HL-60 (cell line): ENCODE measurements at places on chromosomes 5 and 9.

DNA sequence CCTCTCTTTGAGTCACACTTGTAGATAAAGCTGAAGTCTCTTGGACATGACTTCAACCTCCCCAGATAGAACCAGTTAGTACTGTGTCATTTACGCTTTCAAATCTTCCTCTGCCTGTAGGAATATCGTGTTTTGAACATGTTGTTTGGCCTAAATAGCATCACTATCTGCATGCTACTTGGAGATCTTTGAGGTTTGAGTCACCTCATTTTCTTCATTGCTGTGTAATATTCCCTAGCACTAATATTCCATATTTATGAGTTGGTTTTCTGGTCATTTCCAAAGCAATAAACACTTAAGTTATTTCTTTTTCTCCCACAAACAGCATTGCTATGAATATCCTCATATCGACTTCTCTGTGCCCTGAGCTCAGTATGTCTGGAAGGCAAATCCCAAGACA is 100.3 kb downstream of the ROR2 start:
- DNase-seq: no peak

DNA sequence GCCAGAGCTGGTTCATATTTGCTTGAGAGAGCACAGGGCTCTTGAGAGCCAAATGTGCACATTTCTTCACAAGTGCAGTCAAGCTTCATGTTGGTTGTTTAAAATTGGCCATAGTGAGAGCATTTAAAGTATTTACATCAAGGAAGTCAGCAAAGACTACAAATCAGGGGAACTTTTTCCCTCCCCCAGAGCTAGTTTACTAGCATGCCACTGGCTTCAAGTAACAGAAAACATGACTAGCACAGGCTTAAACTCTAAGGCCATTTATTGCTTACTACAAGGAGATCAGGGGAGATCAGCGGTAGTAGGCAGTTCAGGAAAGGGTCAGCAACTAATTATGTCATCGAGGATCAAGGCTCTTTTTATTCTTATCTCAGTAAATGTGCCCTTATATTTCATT is 11.0 kb upstream of the CCDC171 start:
- DNase-seq: no peak

DNA sequence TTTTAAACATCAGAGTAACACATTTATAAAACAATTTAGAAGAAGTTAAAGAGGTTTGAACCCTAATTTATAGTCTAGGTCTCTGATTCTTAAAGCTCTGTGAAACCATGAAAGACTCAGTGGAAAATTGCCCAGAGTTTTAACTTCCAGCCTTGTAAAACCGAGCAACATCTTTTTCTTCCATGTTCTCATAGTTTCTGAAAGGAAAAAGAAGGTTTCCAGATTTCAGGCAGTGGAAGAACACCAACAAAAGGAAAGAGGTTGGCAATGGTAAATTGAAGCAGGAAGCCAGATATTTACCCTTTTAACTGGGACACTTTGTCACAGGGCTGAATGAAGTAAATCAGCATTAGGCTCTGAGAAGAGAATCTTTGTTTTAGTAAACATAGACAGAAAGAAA is 1999.3 kb downstream of the MAT2B start:
- DNase-seq: no peak

GRCh38 chr9:76216161-76216649 is 178.0 kb downstream of the RFK start:
- DNase-seq: peak; percentile 24

DNA sequence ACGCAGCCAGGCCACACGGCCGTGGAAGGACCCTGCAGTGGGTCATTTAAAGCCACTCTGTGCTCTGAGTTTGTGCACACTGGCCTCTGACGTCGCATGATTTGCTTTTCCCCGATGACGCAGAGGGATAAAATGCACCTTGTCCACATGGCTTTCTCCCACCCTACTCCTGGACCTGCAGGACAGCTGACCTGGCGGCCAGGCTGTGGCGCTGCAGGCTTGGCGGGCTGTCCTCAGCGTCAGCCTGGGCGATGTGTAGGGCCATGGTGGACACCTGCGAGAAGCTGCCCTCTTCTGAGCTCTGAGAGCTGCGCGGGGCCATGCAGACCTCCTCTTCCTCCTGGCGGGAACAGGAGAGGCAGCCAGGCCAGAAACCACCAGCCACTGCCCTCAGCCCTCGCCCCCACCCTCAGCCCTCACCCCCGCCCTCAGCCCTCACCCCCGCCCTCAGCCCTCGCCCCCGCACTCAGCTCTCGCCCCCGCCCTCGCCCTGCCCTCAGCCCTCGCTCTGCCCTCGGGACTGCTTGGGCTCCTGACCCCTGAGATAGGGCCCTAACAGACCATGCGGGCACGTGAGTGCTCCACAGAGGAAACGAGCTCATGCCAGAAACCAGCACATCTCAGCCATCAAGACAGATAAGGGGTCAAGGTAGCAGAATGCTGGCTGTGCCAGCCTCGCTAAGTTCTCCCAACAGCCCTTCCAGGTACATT is 20.0 kb upstream of the SCGB3A1 start:
- no peak for DNase-seq

- no peak for DNase-seq
These were observed 75.6 kb downstream of the ST8SIA4 start for GRCh38 chr5:100827481-100827889.

- peak; percentile 52 for DNase-seq
These were observed 244.5 kb downstream of the NR3C1 start for GRCh38 chr5:143159031-143159430.

- DNase-seq: no peak
These were observed 556.7 kb upstream of the TLE4 start for GRCh38 chr9:79014929-79015699.

- peak; percentile 68 for DNase-seq
These were observed 83.9 kb downstream of the SLC1A3 start for GRCh38 chr5:36690041-36690961.

GRCh38 chr5:15159606-15160005 is 288.0 kb upstream of the ANKH start:
- DNase-seq: no peak

DNA sequence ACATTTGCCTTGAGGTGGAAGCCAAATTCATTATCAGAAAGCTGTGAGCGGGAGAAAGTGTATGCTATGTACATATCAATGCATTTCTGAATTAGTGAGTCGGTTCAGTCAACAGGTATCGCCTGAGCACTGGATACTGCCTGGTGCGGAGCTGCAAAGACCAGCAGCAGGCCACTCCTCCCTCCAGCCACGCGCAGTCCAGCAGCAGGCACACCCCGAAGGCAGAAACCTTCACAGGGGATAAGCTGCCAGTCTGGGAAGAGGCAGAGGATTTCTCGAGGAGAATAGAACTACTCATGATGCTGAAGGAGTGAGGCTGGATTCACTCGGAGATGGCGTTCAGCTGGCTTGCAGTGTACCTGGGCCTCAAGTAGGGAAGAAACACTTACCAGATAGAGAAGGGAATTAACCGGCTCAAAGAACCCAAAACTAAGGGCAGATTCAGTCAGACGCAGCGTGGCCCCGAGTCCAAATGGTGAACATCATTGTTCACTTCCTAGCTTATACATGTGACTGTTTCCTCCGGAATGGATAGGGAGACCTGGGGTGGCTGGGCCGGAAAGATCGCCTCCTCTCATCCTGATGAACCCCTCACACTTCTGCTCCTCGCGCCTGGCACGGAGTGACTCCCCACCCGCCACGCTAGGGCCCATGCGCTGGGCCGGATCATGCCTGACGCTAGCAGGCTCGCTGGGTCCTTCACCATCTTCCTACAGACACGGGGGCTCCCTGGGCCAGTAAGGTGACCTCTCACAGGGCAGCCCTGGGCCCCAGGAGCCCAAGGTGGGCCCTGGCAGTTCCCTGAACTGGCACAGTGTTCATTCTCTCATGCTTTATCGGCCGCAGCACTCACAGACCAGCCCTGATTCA is 78.1 kb upstream of the SPATA31C2 start:
- no peak for DNase-seq

DNA sequence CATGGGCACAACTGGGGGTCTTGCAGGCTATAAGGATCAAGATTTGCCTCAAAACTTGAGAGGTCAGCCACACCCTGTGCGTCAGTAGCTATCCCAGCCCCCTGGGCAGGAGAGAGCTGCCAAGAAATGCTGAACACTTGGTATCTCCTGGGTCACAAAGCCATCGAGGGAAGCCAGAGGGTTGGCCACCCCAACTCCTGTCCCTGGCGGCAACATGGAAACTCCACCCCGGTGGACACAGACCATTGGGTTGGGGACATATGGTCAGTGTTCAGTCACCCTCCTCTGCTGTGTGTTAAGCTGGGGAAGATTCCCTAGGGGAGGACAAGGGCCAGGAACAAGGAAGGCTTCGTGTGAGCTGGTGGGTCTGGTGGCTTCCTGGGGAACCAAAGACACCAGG is 140.6 kb downstream of the C5orf15 start:
- DNase-seq: no peak

DNA sequence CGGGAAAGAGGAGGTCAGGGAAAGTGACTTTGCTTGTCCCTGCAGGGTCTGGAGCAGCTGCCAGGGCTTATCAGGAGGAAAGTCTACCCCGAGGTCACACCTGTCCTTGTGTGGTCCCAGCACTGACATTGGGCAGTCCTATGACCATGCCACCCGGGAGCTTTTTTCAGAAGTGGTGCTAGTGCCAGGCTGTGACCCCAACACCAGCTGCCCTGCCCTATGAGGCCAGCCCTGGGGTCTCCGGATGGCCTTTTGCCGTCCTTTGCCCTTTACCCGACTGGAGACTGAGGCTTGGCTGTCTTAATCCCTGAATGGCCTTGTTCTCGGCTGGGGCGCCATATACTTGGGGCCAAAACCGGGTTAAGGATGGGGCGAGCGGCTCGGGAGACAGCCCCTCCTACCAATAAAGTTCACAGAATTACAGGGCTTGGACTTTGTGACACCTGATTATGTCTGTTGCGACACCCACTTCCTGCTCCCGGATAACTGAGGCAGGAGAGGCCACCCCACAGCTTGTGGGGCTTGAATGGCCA is 22.2 kb upstream of the SLC9A3 start:
- no peak for DNase-seq

DNA sequence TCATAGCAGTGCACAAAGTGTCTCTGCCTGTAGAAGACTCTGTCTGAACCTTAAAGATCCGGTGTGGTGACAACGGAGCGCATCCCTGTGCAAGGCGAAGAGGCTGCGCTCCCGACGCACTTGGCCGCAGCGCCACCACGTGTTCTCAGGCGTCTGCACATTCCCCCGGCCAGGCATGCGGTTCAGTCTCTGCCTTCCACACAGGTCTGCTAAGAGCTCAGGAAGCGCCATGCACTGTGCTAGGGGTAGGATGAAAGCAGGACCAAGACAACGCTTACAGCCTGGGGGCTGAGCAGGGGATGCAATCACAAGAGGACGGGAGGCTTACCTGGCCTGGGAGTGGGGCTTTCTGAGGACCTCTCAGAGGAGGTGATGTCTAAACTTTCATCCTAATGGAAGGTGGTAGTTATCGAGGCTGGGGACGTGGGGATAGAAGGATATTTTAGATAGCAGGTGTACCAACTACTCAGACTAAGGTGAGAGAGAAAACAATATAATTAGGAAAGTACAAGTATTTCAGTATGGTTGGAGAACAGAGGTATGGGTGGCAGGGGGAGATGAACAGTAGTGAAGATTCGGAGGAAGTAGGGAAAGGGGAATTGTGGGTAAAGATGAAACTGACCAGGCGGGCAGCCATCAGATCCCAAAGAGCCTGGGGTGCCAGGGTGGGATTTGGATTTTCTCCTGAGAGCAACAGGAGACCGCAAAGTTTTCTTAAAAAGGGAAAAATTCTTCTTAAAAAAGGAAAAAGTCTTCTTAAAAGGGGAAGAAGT is 13.3 kb downstream of the CAPSL start:
- DNase-seq: peak; percentile 59

- peak; percentile 14 for DNase-seq
These were observed 92.9 kb upstream of the NEK6 start for GRCh38 chr9:124164811-124165210.

DNA sequence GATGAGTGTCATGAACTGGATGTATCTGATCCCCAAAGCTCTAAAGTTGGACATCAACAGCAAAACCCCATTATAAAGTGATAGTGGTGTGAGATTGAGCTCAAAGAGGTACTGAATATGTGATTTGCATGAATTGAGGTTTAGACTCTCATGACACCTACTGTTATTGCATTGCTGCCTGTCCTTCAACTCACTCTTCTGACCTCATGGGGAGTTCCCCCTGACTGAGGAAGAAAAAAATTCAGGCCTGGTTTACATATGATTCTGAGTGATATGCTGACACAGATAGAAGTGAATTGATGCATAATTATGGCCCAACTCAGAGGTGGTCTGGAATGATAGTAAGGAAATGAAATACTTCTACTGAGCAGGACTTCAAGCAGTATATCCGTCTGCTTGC is 76.2 kb upstream of the CHD1 start:
- no peak for DNase-seq

GRCh38 chr5:1655496-1656270 is 131.9 kb upstream of the LPCAT1 start:
- no peak for DNase-seq

DNA sequence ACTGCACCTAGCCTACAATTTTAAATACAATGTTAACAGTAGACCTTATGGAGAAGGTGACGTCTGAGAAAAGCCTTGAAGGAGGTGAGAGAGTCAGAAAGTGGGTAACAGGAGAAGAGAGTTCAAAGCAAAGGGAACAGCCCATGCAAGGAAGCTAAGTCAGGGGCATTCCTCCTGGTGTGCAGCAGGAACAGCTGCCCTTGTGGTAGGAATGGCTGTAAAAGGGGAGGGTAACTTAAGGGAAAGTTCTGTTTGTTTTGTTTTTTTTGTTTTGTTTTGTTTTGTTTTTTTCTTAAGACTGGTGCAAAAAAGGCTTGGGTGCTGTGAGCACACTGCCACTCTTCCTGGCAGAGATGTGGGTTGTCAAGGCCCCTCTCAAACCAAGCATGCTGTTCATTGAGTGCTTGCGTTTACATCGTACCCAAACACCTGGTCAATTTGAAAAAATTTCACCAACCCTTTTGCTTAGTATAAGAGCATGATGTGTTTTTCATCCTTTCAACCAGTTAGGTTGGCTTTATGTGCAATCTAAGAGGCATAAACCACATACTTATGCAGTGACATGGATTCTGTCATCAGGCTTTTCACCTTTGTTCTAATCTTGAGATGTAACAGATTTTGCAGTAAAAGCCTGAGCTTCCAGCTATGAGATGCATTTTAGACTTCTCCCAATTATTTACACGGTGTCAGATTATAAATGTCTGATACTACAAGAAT is 279.7 kb downstream of the GLIS3 start:
- DNase-seq: no peak

- DNase-seq: no peak
These were observed 69.4 kb downstream of the NUP214 start for GRCh38 chr9:131194762-131195161.

DNA sequence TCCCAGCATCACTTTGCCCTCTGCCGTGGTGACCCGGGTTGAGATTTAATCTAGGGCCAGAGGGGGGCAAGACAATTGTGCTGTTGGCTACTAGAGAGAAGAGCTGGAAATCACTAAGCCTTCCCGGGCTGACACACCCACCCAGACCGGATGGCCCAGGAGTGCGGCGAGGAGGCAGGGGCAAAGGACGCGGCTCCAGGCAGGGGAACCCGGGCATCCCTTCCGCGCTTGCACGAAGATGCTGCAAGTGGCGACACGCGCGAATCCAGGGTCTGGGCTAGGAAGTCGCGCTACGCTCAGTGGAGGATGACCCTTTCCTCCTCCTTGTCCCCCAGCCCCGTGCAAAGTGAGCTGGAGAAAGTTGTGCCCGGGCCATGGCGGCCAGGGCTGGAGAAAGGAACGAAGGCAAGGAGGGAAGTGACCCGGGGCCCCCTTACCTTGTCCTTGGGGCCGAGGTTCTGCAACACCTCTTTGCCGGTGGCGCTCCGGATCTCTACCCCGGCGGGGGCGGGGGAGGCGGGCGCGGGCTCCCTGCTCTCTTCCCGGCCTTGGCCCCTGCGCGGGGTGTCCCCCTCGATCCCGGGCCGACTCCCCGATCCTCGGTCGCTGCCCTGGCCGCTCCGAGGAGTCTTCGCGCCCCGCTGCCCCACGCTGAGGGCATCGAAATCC is 693 bp downstream of the DPYSL3 start:
- no peak for DNase-seq
